ENCODE measurements at places on chromosomes 7 and 10.

DNA sequence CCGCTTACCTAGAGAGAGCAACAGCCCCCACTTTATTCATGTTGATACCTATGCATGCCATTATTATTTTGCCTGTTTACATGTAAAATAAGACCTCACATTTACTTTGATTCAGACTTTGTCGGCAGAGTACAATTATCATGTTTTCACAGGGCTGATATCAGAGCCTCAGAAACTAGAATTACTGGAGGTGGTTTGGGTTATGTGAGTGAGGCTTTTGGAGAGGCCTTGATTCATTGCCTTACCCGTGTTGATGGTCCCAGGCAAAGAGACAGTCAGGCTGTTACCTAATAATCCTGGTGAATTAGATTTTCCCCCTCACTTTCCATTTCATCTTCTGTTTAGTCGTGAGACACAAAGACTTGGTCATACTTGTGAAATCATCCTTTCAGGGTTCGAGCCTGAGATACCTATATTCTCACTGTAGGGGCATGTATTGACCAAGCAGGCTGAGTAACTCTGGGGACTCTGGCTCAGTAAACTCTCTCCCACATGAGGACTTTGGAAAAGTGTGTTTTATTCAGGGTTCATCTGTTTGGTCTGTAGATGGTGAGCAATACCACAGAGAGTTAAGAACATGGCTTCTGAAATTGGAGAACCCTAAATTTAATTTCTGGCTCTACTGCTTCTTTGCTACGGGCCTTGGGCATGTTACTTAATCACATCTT, 150.9 kb downstream of the CELF2 start:
- no peak for DNase-seq

GRCh38 chr10:14380746-14381145, 50.0 kb upstream of the FRMD4A start:
- DNase-seq: no peak

- DNase-seq: peak; percentile 95
Observed at GRCh38 chr10:117653170-117653515, 110.6 kb downstream of the EMX2 start.

GRCh38 chr10:381805-382204, 246.6 kb downstream of the ZMYND11 start:
- DNase-seq: no peak

GRCh38 chr10:103888113-103888841, 29.7 kb downstream of the STN1 start:
- DNase-seq: peak; percentile 69

- DNase-seq: no peak
Observed at GRCh38 chr10:48455392-48456151, 149.1 kb downstream of the MAPK8 start.

- DNase-seq: no peak
Observed at GRCh38 chr10:47354165-47354564, 6.0 kb downstream of the RBP3 start.

- no peak for DNase-seq
Observed at GRCh38 chr10:75438275-75438674, 6.9 kb downstream of the LRMDA start.

- DNase-seq: no peak
Observed at GRCh38 chr7:8277394-8277982, 15.5 kb upstream of the ICA1 start.

GRCh38 chr10:57830877-57831560, 436.7 kb downstream of the IPMK start:
- DNase-seq: no peak
